ENCODE measurements at places on chromosomes 5 and 9.

GRCh38 chr5:7815892-7816534, 34.9 kb downstream of the CFAP90 start:
- peak; percentile 84 for DNase-seq

GRCh38 chr5:124195411-124195810, 551.0 kb downstream of the ZNF608 start:
- DNase-seq = no peak

- no peak for DNase-seq
These were observed 30.4 kb downstream of the RAB14 start for GRCh38 chr9:121171236-121171635.

DNA sequence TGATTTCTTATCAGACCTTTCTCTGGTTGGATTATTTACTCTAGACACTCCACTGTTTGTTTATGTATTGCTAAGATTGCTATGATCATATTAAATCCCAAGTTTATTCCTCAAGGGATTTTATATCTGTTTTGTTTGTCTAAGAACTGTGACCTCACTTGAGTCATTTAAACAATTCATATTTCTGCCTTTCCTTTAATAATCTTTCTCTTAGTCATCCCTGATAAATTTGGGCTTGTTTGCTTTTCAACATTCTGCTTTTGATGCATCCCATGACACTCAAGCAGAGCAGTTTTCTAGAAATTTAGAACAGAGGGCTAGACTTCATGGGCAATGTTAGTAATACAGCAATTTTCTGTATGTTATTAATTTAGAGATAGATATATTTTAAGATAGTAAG, 231.6 kb upstream of the TNC start:
- no peak for DNase-seq

GRCh38 chr9:109811876-109812275, 31.9 kb downstream of the PALM2AKAP2 start:
- no peak for DNase-seq

- no peak for DNase-seq
These were observed 294.3 kb downstream of the EPB41L4A start for GRCh38 chr5:112124788-112125187.

- no peak for DNase-seq
These were observed 61.4 kb downstream of the FOXD1 start for GRCh38 chr5:73387149-73387591.

GRCh38 chr9:129828051-129828450, 4.1 kb upstream of the TOR1A start:
- no peak for DNase-seq

GRCh38 chr9:68601081-68601480, 60.4 kb upstream of the TMEM252 start:
- no peak for DNase-seq

DNA sequence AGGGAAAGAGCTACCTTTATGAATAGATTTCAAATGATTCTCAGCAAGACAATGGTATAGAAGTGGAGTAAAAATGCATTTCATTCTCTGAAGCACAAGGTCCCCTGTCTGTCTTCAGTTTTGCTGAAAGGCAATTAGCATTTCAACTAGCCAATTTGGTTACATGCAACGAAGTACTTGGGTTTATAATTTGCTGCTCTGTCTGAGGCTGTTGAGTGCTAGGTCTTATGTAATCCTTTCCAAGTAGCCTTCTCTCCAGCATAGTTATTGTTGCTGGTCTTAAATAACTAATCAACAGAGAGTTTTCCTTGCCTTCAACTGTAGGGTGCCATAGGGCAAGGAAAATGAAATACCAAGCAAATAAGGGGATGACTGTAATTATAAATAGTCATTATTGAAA, 4.5 kb downstream of the ADGRV1 start:
- DNase-seq = no peak

- no peak for DNase-seq
These were observed 5.3 kb upstream of the FAM120AOS start for GRCh38 chr9:93458712-93459111.

GRCh38 chr5:149035372-149035790, 27.5 kb downstream of the SH3TC2 start:
- peak; percentile 35 for DNase-seq

GRCh38 chr5:55134053-55134722, 25.8 kb upstream of the GPX8 start:
- no peak for DNase-seq

GRCh38 chr9:93315118-93315517, 131.2 kb downstream of the WNK2 start:
- no peak for DNase-seq

DNA sequence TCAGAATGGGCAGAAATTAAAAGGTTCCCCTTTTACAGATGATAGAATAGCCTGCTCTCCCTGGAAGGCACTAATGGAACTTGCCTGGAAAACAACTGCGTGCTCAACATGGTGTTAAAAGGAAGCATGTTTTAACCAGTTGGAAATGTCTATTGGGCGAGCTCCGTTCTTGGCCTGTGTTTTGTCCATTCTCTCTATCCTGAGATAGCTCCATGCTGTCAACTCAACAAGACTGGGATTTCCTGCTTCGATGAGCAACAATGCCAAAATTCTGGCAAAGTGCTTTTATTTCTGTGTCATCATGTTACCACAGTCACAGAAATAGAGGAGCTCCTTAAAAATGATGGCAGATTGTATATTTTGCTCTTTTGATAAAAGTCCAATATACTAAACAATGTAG, 198.3 kb downstream of the PLK2 start:
- no peak for DNase-seq

GRCh38 chr9:90038763-90039162, 434.0 kb downstream of the GADD45G start:
- no peak for DNase-seq

GRCh38 chr5:143506836-143507552, 103.5 kb upstream of the NR3C1 start:
- DNase-seq = no peak

GRCh38 chr9:4680173-4680525, 780 bp downstream of the CDC37L1 start:
- DNase-seq = no peak

GRCh38 chr9:113368982-113369854, 7.6 kb downstream of the HDHD3 start:
- no peak for DNase-seq

DNA sequence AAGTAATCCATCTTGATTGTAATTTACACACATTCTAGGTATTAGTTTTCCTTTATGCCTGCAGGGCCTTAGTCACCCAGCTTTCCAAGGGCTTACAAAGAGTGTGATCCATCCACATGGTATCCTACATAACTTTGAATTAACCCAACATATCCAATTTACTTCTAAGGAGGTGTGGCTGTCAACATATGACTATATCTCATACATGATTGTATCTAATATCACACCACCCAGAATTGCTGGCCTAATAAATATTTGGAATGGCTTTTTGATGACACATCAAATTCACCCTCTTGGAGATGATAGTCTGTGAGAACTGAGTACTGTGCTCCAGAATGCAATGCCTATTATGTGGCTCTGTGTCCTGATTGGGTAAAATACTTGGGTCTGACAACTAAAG, 363.3 kb upstream of the GRIN3A start:
- no peak for DNase-seq

- DNase-seq = no peak
These were observed 19.5 kb downstream of the PHF2 start for GRCh38 chr9:93595861-93596365.

DNA sequence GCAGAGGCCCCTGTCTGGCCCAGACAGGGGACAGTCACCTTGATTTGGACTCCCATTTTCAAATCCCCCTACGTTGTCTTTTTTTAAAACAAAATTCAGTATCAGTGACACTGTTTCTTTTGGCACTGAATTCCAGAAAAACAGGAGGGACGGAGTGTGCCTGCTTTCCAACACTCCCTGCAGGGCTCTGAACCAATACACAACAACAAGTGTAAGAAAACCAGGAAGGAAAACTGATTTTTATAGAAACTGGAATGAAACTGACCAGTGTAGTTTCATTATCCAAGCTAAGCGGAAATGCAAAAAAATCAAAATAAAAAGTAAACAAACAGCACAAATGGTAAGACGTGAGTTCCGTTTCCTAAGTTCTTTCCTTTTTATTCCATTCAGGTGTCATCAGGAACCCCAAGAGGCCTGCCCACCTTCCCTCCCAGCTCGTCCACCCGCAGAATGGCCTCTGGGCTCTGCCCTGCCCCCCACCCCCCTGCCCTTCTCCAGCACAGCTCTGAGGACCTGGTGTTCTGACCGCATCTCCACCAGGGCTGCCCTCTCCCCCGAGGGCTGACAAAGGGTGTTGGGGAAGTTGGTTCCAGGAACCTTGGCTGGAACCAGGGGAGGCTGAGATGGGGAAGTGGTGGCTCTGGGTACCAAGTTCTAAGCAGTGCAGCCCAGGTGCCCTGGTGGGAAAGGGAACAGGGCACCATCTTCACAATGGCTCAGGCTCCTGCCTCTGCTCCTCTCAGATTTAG, 73.6 kb downstream of the PSD2 start:
- no peak for DNase-seq

DNA sequence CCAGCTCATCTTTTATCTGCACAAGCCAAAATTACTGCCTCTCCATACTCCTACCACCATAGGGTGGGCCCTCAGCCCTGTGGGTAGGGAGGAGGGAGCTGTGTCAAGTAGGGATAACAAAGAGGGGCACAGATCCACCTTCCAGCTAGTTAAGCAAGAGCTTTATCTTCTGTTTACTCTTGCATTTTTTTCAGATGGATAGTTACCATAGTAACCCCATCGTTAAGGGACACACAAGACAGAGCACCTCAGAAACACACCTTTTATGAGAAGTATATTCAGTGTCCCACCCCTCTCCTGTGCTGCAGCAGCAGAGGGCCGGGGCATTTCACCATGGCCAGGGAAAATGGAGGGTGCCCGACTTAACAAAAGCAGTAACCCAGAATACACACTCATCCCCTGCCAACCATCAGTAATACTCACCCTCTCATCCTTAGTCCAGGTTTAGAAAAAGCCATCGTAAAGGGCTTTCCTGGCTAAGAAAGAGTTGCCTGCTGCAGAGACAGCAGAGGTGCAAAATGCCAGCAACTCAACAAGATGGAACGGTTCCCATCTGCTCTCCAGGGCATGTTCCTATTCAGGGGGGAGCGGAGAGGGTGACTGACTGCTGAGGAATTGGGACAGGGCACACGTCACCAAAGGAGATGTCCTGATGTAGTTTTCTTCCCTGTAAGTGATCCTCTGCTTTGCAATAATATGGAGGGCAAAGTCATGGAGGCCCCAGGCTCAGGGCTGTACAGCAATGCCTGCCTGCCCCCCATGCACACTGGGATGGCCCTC, 25.1 kb downstream of the MACROH2A1 start:
- no peak for DNase-seq

DNA sequence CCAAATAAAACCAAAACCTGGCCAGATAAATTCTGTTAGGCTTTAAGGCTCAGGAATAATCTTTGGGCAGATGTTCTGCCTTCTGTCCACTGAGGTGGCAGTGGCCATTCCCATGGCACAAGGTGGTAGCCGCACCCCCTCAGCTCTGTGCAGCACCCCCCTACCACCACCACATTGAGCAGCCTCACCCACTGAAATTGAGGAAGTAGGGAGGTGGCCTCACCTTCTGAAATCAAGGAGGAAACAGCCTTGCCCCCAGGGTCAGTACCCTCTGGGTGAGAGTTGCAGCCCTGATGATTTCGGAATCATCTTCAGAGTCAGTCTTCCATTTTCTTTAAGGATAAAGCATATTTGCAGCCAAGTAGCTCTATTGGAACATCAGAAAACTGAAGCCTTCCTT, 204.8 kb upstream of the PIK3R1 start:
- DNase-seq = no peak

DNA sequence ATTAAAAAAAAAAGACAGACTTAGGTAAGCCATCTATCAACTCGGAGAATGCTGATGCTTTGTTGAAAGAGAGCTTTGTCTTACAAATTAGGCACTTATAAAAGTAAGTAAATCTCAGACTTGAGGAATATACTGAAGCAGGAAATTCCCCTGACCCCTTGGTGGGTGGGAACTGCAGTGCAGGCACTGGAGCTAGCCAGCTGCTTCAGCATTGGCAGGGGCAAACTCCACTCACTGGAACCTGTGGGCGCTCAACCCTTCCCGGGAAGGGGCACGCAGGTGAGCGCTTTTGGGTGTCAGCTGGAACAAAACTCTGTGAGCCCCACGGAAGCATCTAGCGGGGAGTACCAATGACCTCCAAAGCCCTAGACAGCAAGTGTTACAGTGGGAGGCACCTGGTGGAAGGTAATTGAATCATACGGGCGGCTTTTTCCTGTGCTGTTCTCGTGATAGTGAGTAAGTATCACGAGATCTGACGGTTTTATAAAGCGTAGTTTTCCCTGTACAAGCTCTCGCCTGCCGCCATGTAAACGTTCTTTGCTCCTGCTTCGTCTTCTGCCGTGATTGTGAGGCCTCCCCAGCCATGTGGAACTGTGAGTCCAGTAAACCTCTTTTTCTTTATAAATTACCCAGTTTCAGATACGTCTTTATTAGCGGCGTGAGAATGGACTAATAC, 628.0 kb upstream of the CDH18 start:
- DNase-seq = no peak

- no peak for DNase-seq
These were observed 229.7 kb downstream of the MELK start for GRCh38 chr9:36802201-36802920.

DNA sequence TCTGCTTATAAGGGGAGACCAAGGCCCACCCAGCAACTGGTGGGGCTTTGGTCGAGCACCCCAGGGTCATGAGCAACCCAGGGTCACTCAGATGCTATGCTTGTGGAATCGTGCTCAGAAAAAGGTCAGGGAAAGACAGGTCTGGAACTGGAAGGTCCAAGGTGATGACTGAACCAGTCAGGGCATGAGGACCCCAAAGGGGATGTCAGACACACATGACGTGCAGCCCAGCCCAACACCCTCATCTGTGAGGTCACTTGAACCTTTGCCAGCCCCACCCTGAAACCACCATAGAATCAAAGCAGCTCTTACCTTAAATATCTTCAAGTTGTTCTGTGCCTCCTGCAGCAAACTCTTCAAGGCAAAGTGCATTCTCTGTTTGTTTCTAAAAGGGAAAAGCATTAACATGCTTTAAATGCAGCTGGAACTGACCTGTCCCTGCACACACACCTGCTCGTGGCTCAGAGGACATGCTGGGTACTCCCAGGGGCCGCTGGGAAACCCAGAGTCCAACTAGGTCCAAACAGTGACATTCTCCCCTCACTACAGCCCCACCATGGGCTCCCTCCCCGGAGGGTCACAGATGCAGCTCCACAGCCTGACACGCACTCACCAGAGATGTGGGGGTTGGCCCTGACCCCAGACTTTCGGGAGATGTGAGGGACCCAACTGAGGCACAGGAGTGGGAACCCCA, 29.4 kb downstream of the IPPK start:
- no peak for DNase-seq

DNA sequence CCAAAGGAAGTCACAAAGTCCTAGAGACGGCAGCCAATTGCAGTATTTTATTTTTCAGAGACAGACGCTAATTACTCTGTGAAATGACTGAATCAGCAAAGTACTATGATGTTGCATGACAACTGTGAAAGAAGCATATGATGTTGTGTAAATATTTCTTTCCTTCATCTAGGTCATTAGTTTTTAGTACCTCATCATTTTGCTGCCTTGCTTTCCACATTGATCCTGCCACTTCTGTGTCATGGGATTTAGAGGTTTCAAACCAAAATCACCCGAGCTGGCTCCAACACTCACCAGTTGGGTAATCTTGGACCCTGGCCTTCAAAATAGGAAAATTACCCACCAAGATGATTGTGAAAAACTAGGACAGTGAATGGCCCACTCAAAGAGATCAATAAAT, 585.2 kb downstream of the ACTL7B start:
- no peak for DNase-seq

Data from iPS DF 19.7 (cell line).